Kidney epithelial cell (primary cell): ENCODE measurements at places on chromosomes 5 and 9.

DNA sequence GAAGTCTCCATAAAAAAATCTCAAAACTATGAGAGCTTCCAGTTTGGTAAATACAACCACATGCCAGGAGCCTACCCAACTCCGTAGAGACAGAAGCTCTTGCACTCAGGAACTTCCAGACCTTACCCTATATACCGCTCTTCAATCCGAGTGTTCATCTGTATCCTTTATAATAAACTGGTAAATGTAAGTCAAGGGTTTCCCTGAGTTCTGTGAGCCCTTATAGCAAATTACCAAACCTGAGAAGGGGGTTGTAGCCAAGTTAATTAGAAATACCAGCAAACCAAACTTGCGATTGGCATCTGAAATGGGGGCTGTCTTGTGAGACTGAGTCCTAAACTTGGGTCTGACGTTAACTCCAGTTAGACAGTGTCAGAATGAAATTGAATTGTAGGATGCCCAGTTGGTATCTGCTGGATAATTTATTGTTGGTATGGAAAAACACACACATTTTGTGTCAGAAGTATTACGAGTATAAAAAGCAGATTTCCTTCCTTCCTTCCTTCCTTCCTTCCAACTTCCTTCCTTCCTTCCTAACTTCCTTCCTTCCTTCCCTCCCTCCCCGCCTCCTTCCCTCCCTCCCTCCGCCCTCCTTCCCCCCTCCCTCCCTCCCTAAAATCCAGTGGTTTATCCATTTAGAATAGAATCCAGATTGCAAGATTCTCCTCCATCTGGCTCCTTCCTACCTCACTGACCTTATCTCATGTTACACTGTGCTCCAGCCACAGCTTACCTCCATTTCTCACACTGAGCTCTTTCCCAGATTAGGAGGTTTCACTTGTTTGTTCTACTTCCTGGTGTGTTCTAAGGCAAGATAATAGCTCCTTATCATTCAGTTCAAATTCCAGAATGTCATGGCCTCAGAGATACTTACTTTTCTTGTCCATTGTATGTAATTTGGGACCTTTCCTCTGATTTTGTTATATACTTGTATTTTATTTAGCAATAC, 196.7 kb downstream of the WDR70 start:
- DNase-seq: no peak

- DNase-seq: no peak
These were observed 34.4 kb upstream of the RANBP6 start for GRCh38 chr9:6049798-6050197.

DNA sequence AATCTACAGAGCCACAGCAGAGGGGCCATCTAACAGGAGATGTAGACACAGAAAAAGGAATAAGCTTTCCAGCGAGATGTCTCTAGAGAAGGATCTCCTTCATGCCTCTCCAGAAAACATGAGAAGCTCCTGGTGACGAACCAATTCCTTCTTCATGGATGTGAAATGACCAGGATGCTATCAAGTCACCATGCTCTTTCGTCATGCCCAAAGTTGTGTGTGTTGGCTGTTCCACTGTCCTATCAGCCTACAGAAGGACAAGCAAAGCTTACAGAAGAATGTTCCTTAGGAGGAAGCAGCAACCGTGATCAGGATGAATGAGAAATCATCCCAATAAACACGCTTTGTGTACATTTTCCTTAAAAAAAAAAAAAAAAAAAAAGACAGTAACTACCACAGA, 54.4 kb downstream of the ALDH7A1 start:
- DNase-seq: no peak

DNA sequence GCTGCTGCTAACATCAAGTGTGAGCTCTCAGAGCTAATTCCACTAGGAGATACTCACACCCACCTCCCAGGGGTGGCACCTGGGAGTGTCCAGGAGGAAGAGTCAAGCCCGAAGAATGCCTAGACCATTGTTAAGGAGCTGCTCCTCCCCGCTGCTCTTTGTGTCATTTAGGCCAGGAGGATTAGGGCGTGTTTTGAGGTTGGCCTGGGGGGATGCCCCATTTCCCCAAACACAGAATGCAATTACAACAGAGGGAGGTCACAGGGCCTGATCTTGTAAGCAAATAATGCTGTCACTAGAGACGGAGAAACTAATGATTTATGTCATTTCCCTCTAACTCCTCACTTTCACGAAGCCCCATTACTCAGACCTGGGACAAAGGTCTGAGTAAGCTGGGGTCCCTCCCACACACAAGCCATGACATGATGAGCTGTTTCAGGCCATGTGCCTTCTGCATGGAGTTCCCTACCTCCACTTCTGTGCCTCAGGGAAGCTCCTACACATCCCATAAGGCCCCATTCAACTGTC, 312.5 kb downstream of the ACTL7B start:
- no peak for DNase-seq

- DNase-seq: no peak
These were observed 11.4 kb downstream of the GOLGA1 start for GRCh38 chr9:124929464-124929863.

DNA sequence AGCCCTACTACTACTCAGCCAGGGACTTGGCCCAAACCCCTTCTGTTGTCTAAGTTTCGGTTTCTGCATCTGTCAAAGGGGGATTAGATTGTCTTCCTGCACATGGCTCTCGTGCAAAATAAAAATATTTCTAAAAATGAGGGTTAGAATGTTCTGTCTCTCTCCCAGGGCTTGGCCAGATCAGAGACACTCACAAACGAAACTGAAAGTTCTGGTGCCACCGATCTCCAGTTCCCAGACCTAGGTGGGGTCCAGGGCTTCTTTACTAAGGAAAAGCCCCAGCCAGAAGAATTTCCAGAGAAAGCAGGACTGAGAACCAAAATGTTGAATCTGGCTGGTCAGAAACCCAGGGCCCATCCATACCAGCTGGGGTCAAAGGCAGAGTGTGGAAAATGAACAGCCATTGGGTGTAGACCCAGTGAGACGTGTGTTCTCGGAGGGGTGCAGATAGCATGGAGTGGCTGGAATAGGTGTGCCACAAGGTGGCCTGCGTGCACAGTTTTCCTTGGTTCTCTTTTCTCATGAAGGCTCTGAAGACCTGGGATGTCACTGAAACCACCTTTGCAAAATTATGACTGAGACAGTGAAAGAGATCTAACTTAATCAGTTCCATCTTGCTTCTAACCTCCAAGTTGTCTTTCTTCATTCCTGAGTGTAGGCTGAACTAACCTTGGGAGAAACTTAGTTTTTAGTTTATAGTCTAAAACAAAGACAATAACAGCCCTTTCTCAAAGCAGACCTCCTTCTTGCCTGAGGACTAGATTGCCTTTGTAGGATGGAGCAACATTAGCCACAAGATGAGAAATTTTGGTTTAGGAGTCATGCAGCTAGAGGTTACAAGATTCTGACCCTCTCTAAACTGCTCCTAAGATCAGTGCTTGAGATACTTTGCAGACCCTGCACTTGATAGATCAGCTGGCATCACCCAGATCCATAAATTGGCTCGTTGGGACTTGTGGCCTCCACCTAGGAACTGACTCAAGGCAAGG, 2.3 kb upstream of the SLC23A1 start:
- DNase-seq: no peak

DNA sequence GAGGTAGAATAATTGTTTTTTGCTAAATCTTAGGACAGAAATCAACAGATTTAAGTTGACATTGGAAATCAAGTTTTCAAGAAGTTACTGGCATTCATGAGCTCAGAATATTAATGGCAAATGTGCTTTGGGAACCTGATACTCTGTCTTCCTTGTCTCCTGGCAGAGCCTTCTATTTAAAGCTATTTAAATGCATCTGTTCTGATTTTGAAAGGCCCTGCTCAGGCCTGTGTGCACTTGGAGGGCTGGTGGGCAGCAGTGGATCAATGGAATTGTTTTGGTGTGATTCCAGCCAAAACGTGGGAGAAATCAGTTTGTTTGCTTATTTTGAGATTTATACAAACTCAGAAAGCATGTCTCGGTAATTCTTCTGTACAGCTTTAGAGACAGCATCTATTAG, 38.5 kb downstream of the FBXL7 start:
- no peak for DNase-seq

DNA sequence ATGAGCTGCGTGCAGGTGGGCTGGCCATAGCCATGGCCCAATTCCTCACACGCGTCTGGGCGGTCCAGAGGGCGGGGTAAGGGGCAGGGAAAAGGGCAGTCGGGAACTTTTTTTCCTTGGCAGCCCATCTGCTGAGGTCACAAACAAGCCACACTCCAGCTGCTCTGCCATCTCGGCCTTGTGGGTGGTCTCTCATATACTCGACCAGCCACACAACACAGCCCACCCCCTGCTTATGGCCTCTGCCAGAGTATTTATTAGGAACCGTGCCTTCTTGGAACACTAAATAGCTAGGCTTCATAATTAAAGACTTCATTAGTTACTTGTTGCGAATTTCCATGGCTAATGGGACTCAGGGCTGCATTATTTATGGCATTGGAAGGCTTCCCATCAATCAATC, 98.5 kb upstream of the LHFPL2 start:
- DNase-seq: no peak

DNA sequence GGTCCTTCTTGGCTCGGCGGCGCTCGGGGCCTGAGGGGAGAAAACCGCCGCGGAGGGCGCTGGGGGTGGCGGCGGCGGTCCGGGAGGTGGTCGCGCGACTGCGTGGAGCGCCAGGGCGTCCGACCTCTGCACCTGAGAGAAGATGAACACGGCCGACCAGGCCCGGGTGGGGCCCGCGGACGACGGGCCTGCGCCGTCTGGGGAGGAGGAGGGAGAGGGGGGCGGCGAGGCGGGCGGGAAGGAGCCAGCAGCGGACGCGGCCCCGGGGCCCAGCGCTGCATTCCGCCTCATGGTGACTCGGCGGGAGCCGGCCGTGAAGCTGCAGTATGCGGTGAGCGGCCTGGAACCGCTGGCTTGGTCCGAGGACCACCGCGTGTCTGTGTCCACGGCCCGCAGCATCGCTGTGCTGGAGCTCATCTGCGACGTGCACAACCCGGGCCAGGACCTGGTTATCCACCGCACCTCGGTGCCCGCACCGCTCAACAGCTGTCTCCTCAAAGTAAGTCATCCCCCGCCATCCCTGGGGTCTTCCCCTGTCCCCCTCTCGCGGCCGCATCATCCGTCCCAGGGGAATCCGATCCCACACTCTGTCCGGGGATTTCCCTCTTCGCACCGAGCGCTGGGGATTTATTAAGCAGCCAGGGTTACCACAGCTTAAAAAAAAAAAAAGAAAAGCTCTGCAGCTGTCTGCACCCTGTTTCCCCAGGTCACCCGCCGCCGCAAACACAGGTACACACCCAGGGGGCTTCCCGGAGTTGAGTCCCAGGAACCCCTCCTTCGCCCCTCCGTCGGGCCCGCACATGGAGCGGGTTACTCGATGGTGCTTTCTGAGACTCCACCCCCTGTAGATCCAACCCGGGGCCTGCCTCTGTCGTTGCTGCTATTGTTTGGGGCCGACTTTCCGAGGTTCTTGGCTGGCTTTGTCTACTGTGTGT, at the start of gene GTF3C4:
TSS of gene GTF3C4 (plus strand) at position 8 of the 935 bp plus-strand sequence. CDS start at position 143, 135 bp downstream.
- DNase-seq: no peak

DNA sequence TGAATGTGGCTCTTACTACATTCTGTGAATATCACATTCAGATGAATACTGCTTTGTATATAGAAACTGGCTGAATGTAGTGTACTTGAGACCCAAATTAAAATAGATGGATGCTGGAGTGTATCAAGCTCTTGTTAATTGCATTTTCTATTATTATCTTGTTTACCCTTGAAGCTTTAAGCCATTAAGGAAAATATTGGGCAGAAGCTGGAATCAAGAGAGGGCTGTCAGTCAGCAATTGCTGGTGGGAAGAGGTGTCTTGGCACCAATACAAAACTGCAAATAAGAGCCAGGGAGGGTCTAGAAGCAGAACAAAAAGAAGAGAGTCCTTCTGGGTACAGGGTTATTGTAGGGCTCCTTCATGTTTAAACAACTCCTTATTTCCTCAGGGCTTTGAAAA, 38.8 kb downstream of the MUSK start:
- no peak for DNase-seq

DNA sequence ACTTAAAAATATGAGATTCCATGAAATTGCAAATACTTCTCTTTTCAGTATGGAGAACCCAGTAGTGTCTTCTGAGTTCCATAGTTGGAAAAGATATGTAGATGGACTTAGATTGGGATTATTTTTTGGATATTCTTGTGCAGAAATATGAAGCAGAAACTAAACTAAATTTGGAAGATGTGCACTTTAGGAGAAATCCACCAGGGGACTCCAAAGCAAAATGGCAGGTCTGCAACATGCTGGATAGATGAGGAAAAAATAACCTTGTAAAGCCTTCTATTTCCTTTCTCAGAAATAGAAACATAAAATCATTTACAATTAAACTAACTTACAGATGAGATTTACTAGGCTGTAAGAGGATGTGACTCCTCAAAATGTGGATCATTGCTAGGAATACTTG, 49.2 kb upstream of the MINAR2 start:
- no peak for DNase-seq

- no peak for DNase-seq
These were observed 47.3 kb downstream of the SLC6A7 start for GRCh38 chr5:150236981-150237754.

DNA sequence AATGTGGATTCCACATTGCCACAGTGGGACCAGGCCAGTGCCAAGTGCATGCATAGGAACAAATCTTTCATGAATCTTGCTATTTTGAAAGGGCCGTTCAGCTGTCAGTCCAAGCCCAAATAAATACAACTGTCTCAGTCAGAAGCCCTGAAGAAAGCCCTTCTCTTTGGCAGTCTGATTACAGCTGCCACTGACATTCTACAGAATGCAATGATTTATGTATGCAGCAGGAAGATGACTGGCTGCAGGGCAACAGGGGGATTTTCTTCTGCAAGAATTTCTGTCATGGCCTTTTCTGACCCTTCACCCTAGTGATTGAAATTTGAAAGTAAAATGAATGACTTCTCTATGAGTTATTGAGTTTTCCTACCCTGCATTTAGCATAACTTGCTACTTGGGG, 86.7 kb upstream of the FER start:
- no peak for DNase-seq

- DNase-seq: no peak
These were observed 37.5 kb downstream of the RETREG1 start for GRCh38 chr5:16579142-16579847.

GRCh38 chr9:126609191-126609590, 4.5 kb upstream of the LMX1B start:
- DNase-seq: no peak

- DNase-seq: no peak
These were observed 5.3 kb downstream of the CDKN2AIPNL start for GRCh38 chr5:134406390-134406789.

- DNase-seq: no peak
These were observed 294.0 kb downstream of the GLIS3 start for GRCh38 chr9:4005896-4006295.

GRCh38 chr5:162672061-162672460, 604.5 kb downstream of the GABRG2 start:
- DNase-seq: no peak

- DNase-seq: no peak
These were observed 373.0 kb upstream of the MEF2C start for GRCh38 chr5:89255845-89256463.

- no peak for DNase-seq
These were observed 2.6 kb downstream of the SH3RF2 start for GRCh38 chr5:145938776-145939539.

GRCh38 chr9:132461281-132461896, 51.4 kb downstream of the CFAP77 start:
- no peak for DNase-seq
